ENCODE measurements at places on chromosomes 6 and 20.

DNA sequence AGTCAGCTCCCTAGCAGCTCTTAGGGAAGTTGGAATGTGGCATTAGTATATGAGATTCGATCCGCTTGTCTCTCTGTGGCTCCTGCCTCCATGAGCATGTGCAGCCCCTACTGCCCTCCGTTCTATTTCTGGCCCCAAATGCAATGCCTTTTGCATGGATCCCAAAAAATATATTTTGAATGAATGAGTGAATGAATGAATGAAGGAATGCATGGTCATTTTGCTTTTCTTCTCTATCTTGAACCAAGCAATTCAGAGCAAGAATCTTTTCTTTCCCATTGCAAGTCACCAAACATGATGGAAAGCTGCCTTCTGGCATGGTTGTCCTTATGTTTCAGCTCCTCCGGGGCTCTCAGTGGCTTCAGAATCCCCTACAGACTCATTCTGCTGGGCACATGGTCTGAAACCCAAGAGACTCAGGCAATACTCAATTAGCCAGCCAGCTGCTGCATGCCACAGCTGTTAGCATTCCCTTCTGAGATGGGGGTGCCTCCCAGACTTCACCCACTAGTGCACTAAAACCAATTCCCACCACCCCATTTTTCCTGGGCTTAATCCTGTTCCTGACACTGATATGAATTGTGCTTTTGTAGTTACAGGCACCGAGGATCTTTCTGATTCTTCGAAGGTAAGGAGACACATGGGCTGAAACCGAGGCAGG lies 2.6 kb upstream of the IYD start:
- no peak for DNase-seq

GRCh38 chr6:109496036-109496772 lies 13.2 kb upstream of the ZBTB24 start:
- no peak for DNase-seq

- DNase-seq, result no peak
Measured at GRCh38 chr6:44105146-44105545, 22.1 kb downstream of the MRPL14 start.

GRCh38 chr20:54345301-54345724 lies 130.1 kb upstream of the DOK5 start:
- no peak for DNase-seq

DNA sequence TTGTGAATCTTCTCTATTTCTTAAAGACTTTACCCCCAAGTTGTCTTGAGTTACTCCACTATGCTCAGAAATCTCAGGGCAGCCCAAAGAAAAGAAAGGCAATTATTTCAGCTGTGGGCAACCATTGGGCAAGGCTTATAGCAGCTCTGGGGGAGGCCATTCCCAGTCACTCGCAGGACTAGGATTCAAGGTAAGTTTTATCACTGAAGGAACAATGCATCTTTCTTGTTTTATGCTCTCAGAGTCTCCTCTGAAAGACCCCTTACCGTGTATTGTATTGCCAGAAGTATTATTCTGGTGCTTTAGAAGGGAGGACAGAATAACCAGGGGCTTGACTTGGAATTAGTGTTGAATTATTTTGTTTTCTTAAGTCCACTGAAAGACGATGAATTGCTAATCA lies 586.3 kb upstream of the MAP3K7 start:
- no peak for DNase-seq

GRCh38 chr20:5069141-5069806 lies 50.5 kb downstream of the PCNA start:
- no peak for DNase-seq

- no peak for DNase-seq
Measured at GRCh38 chr20:57274299-57274698, 7.9 kb upstream of the BMP7 start.

DNA sequence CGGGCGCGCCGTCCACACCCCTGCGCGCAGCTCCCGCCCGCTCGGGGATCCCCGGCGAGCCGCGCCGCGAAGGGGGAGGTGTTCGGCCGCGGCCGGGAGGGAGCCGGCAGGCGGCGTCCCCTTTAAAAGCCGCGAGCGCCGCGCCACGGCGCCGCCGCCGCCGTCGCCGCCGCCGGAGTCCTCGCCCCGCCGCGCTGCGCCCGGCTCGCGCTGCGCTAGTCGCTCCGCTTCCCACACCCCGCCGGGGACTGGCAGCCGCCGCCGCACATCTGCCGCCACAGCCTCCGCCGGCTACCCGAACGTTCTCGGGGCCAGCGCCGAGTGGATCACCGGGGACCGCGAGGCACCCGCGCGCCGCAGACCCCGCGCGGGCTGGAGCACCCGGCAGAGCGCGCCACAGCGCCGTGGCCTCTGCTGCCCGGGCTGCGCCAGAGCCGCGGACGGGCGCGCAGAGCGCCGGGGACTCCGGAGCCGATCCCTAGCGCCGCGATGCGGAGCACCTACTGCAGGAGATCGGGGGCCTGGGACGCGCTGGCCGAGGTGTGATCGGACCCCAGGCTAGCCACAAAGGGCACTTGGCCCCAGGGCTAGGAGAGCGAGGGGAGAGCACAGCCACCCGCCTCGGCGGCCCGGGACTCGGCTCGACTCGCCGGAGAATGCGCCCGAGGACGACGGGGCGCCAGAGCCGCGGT lies at the start of gene BMP2:
TSS of gene BMP2 (plus strand) at position 151 of the 692 bp plus-strand sequence. CDS start 2,441 bp downstream, outside the sequence.
- peak; percentile 32 for DNase-seq

- no peak for DNase-seq
Measured at GRCh38 chr6:136582711-136583471, 32.7 kb upstream of the MAP7 start.

DNA sequence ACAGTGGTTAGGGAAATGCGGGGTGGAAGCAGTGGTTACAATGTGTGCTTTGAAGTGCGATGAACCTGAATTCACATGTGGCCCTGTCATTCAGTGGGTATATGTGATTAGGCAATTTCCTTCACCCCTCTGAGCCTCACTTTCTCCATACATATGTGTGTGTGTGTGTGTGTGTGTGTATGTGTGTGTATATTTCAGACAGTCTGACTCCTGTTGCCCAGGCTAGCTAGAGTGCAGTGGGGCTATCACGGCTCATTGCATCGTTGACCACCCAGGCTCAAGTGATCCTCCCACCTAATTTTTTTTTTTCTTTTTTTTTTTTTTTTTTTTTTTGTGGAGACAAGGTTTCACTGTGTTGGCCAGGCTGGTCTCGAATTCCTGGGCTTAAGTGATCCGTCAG lies 6.3 kb downstream of the PPP1R14C start:
- DNase-seq, result no peak

- no peak for DNase-seq
Measured at GRCh38 chr20:58829531-58829941, 21.2 kb downstream of the GNAS-AS1 start.

DNA sequence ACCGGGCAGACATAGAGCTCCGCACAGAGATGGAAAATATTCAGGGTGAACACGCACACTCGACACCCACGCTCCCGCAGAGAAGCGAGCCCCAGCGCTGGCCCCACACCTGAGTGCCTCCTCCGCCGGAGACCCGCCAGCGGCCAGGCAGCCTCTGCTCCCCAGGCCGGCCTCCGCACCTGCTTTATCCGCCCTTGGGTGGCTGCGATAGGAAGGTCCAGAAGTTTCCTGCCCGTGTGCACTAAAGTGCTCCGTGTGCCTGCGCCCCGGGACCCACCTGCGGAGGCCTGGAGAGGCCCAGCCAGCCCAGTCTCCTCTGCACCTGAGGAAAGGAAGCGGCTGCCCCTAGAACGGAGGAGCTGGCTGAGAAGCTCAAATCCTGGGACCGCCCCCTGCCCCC lies 10.8 kb upstream of the FOXC1 start:
- DNase-seq, result no peak

- DNase-seq, result no peak
Measured at GRCh38 chr6:14826456-14826855, 419.4 kb upstream of the JARID2 start.

GRCh38 chr6:14305624-14306023 lies 188.1 kb downstream of the CD83 start:
- no peak for DNase-seq

- no peak for DNase-seq
Measured at GRCh38 chr6:14584450-14584849, 466.9 kb downstream of the CD83 start.

GRCh38 chr6:36128793-36129192 lies 1.5 kb upstream of the MAPK13 start:
- peak; percentile 7 for DNase-seq

GRCh38 chr6:11097476-11097875 lies 3.8 kb downstream of the SMIM13 start:
- no peak for DNase-seq

GRCh38 chr6:131651782-131652181 lies 14.7 kb downstream of the ENPP3 start:
- DNase-seq, result no peak

DNA sequence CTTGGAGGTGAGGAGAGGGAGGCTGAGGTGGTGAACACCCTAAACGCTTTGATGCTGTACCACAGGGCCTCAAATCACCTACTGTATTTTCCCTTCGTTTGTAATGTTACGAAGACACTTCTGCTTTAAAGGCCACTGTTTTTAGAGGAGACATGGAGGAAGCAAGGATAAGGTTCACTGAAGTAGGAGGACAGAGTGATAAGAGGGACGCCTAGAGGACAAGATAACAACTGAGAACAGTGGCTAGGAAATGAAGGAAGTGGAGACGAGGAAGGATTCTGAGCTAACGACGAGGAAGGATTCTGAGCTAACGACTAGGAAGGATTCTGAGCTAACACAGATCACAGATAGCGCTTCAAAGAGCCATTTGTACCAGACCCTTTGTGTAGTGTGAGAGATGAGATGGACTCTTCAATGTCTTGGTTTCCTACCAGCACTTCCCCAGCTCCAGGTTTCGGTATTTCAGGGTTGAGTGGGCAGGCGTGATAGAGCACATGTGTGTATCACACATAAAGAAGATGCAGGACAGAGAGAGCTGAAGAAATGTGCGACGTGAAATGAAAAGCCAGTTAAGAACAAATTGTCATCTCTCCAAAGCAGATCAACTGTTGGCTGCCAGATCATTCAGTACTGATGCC lies 7.5 kb downstream of the SF3B5 start:
- no peak for DNase-seq

DNA sequence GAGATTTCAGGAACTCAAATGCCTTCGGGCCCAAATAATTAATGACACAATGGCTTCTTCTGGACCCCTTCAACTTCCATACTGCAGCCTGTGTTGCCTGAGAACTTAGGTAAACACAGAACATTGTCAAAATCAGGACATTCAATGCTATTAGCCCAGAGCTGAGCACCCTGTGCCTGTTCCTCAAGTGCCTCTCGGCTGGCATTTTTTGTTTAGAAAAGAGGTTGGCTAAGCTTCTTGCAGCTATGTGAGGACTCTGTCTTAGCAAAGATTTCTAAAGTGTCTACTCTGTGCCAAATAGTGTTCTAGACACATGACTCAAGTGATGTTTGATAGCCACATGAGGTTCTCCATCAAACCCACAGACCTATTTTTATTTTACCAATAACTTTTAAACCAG lies 289.3 kb upstream of the ARID1B start:
- DNase-seq, result no peak

GRCh38 chr6:52726741-52727535 lies 36.3 kb downstream of the GSTA2 start:
- DNase-seq, result no peak

DNA sequence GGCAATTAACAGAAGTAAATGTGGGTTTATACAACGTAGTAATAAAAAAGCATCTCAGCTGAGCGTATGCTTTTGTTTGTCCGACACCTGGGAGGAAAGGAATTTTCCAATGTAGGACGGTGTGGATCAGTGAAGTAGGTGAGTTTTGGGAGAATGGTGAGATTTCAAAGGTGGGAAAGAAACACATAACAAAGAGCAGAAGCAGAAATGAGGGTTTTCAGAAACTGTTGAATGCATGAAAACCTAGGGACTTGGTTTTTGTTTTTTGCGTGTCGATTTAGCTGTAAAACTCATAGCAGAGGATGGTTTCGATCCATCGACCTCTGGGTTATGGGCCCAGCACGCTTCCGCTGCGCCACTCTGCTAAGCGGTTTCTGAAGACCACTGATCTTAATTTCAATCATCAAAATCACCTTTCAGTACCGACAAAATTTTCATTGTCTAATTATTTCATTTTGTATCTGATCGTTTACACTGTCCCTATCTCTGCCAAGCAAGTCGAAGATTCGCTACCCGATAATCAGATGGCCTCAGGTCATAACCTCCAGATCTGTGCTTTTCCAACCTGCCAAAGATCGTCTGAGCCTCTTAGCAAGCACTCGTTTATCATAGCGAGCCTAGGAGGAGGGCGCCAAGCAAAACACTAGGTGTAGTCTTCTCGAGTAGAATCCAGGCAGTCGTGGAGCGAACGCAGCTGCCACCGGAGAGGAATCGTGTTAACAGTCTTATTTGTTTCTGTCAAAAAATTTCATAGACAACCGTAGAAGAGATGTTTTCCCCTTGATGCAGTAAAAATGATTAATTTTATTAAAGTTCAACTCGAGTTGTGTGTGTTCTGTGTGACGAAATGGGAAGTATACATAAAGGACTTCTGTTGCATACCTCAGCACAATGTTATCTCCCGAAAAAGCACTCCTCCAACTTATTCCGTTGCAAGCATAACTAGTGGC lies 20.9 kb upstream of the POM121L2 start:
- no peak for DNase-seq

DNA sequence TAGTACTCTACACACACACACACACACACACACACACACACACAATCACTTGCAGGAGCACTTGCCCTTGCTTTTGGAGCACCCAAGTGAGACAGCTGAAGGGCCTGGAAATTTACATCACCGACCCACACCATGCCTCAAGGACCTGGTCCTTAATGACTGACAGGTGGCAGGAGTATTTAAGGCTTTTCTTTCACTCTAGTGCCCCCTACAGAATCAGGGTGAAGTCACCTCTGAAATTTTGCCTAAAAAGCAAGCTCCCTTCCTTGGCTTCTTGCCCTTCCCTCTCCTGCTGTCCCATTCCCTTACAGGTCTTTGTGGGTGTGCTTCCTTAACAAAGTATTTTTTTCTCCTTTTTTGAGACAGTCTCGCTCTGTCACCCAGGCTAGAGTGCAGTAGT lies 353.5 kb upstream of the IRAK1BP1 start:
- peak; percentile 29 for DNase-seq

- no peak for DNase-seq
Measured at GRCh38 chr20:13661070-13661685, 22.4 kb upstream of the TASP1 start.

DNA sequence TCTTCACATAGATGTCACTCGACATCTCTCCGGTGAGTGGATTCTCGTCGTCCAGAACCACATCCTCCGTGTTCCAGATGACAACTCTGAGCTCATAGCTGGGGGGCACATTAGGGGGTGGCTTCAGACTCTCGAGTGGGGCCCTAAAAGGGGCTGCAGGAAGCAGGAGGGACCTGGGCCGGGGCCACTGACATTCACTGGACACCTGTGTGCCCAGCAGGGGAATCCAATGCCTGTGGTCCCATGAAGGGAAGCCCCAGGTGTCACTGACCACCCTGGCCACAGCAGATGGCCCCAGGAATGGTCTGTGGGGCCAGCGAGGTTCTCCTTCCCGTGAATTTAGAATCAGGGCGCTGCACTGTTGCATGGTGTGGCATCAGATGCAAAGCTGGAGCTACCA lies 18.7 kb downstream of the ERGIC3 start:
- no peak for DNase-seq

- DNase-seq, result no peak
Measured at GRCh38 chr20:40956542-40957264, 71.9 kb upstream of the TOP1 start.

GRCh38 chr6:67431076-67431475 lies 1204.0 kb upstream of the ADGRB3 start:
- DNase-seq, result no peak
